ENCODE measurements at places on chromosomes 2 and 18. TPM values are rescaled to one million over a fixed set of nuclear protein-coding genes. Genes with fewer than 3 reads are reported as not detected.

DNA sequence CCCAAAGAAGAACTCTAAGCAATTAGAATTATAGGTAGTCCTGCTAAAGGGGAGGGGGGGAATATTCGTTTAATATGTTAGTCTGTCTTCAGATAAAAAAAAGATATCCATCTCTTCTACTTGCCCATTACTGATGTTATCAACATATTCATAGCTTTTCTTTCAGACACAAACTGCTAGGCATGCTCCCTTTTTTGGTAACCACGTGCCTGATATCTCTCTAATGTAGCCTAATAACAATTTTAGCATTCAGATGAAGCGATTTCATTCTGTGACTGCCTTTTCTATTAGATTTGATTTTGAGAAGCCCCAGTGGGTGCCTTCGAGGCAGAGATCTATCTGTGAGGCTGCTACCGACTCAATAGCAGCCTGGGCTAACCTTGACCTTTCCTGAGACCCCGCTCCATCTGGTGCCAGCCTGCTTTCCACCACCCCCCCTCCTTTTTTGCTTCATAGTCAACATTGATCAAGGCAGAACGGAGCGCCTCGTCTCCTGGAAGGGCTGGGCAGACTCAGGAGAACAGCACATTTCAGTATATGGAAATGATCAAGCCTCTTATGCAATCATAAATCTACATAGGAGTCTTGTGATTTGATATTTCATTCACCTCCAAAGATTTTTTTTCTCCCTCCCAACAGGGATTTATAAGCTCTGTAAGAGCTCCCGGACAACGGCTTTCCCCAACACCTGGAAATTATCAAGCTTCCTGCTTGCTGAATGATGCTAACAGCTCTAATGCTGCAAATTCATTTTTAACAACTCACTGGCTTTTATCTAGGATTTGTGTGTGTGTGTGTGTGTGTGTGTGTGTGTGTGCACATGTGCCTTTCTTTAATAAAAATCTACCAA, 14.7 kb upstream of the BCL11A start:
- DNase-seq = no peak

DNA sequence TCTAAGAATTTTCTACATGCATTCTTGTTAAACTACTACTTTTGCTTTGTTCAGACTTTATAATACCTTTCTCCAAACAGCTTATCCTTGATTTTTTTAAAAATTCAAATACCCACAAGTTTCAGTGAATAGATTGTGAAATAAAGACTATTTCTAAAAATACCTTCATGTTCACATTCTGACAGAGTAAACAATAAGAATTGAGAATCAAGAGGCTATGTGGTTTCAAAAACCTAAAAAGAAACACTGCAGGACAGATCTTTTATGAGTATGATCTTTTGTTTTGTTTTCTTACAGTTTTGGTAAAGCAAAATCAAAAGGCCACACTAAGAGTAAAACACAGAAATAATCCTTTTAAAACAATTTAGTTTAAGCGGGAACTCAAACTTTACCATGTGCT, 21.2 kb downstream of the ALS2 start:
- no peak for DNase-seq

GRCh38 chr2:106161938-106162820, 31.9 kb downstream of the UXS1 start:
- no peak for DNase-seq

- no peak for DNase-seq
Observed at GRCh38 chr2:145748927-145749326, 1229.0 kb upstream of the ZEB2 start.

The DTNA gene
- 115 TPM for total RNA-seq

Measured in posterior vena cava (tissue), 2 donors.